Cerebellar cortex (tissue), 1 donor: ENCODE measurements at places on chromosomes 4 and X.
A peak's percentile ranks its signal among the peaks of the same experiment; 100 is the strongest.

- no peak for DNase-seq
Measured at GRCh38 chr4:153234885-153235284, 30.6 kb downstream of the TRIM2 start.

DNA sequence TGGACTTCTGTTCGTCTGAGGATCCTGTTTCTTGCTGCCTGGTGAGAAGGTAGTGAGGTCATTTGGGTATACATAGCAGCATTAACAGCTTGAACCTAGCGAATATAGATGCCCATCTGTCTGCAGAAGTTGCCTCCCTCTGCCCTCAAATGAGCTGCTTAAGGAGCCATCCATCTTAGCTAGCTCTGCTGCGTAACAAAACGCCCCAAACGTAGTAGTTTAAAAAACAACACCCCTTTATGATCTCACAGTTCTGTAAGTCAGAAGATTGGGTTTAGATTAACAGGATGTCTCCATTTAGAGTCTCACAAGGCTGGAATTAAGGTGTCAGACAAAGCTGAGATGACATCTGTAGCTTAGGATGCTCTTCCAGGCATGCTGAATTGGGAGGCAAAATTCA lies 185.3 kb downstream of the DHRSX start:
- DNase-seq: no peak

DNA sequence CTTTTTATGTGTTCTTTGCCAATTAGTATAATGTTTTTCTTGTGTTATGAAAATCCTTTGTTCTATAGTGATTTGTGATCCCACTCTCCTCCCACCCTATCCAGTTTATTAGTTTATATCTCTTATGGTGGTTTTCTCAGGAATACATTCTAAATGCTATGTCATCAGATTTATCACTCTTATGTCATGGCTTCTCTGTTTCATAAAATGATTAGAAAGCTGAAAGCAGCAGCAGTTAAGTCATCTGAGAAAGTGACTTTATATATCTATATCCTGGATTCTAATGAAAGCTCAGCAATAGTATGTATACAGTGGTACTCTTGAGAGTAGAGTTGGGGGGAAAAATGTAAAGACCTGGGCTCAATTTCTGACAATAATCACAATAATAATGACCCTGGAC lies 41.2 kb downstream of the NCAPG start:
- DNase-seq: no peak

DNA sequence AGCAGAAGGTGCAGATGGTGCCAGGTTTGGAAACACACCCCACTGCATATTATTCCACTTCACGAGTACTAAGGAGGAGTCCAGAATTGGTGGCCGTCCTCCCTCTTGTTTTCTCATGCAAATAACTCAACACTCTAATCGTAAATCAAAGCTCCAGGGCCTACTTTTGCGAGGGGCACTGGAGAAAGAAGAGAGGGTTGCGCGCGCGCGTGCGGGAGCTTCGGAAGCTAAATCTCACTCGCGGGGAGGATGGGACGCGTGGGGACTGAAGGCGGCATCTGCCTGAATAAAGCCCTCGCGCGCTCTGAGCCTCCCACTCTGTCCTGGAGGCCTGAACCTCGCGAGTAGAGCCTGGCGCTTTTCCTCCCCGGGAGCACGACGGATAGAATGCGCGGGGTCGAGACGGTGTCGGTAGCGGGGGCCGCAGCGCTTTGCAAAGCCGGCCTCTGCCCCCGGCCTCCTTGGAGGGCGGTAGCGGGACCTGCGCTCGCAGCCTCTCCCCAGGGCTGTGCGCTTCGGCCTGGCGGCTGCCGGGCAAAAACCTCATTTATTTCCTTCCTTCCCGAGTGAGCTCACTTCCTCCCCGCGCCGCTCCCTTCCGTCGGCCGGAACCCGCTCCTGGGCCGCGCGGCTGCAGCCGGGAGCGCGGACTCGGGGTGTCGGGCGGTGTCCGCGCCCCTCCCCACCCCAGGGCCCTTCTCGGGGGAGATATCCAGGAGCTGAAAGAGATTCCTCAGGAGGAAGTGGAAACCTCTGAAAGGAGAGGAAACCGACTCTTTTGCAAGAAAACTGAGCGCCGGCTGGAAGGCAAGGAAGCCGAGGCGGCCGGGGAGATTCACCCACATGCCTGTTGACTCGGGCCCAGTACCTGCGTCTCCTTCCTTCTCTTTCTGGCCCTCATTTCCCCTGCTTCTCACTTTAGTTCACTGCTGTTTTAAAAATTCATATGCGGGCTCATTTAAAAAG lies 20.7 kb downstream of the HAND2 start:
- peak; percentile 24 for DNase-seq

DNA sequence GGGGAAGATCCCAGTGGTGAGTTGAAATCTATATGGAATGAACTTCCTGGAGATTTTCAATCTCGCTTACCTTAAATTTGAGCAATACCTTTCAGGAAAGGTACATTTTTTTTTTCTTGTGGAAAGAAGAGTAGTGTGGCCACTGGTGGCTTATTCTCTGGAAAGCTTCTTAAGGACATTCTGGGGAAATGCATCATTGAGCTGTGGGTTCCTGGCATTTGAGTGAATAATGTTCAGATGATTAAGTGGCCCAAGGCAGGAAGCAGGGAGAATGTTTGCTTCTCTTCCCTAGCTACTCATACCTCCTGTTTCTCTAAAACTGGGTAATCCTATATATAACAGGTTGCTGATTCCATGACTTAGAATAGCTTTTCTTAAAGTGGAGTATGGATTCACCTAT lies 31.8 kb downstream of the STAG2 start:
- no peak for DNase-seq

DNA sequence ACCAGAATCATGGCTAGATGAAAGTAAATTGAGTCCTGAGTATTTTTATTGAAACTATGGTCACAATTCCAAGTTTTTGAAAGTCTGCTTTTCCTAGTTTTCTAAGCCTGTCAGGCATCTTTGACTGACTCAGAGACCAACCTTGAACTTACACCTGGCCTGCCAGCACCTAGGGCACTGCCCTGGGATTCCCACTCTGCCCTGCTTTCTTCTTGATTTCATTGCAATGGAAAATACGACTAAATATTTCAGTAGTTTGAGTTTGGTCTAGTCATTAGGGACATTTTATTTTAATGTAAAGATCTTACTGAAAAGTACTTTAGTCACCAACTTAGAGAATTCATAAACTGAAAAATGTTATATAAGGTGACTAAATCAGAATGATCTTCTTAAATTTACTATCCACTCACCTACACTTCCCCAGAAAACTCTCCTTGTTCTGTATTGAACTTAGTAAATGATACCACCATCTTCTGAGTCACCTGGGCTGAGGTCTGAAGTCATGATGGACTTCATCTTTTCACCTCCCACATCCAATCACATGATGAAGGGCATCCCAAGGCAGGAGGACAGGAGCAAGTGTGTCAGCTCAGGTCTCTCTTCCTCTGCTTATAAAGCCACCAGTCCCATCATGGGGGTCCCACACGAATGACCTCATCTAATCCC lies 11.6 kb upstream of the PYURF start:
- DNase-seq: no peak

DNA sequence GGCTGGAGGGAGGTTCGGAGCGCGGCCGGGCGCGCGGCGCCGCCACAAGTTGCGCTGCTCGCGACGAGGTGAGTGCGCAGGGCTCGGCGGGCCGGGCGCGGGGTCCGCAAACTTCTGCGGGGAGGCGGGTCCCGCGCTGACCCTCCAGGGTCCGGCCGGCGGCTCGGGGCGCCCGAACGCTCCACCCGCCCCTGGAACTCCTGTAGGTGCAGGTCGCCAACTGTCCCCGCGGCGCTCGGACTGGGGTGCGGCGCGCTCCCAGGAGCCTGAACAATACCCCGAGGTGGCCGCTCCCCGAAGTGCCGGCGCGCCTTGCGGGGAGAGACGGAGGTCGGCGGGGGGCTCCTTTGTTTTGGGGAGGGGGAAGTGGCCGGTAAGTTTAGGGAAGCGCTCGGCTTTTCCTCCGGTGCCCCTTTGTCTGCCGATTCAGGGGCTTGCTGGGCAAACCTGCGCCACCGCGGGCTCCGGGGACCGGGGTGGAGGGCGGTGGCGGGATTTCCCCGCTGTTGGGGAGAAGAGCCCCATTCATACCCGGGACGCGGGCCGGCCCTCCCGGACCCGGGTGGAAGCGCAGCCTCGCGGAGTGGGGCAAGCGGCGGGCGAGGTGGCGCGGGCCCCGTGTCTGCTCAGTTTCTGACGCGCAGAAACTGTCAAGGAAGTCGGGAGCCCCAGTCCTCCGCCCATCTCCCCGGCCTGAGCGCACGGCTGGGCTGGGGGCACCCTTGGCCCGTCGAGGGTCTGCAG lies 694 bp downstream of the TBL1X start:
- no peak for DNase-seq

- peak; percentile 22 for DNase-seq
Measured at GRCh38 chr4:159103384-159103990, 608 bp downstream of the RAPGEF2 start.

DNA sequence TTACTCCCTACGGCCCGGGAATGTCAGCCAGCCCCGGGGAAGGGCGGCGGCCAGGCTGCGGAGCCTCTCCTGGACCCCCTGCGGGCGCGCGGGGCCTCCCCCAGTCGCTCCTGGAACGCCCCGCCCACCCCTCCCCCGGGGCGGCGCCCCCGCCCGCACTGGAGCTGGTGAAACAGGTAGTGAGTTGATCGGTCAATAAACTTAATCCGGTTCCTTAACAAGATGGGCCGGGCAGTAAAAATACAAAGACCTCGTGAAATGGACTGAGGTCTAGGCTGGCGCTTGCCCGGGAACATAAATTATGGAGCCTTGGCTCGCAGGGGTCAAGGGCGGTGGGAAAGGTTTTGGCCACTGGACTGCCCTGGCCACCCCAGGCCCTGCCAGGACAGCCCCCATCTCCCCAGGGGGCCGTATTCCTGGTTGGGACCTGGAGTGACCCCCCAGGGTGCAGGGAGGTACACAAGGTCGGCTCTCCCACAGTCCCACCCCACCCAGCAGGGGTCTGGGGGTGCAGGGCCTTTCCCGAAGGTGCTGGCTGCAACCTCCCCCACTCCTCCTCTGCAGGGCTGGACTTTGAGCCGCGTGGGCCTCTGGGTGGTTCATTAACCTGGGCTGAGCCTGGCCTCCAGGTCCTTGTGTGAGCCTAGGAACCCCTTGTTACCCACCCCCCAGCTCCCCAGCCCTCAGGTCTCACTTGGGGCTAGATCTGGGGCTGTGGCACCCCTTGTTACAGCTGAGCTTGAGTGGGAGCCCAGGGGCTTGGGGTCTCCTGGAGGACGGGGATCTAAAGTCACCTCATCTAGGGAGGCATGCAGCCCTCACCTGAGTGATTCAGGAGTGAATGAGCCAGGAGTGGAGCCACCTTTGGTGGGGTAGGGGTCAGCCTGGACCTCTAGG lies 2.5 kb downstream of the FGFR3 start:
- DNase-seq: no peak

- no peak for DNase-seq
Measured at GRCh38 chr4:40962551-40963180, 212.9 kb downstream of the NSUN7 start.

- no peak for DNase-seq
Measured at GRCh38 chrX:44162964-44163475, 180.5 kb downstream of the EFHC2 start.

GRCh38 chr4:168570466-168570865 lies 73.6 kb downstream of the PALLD start:
- no peak for DNase-seq

DNA sequence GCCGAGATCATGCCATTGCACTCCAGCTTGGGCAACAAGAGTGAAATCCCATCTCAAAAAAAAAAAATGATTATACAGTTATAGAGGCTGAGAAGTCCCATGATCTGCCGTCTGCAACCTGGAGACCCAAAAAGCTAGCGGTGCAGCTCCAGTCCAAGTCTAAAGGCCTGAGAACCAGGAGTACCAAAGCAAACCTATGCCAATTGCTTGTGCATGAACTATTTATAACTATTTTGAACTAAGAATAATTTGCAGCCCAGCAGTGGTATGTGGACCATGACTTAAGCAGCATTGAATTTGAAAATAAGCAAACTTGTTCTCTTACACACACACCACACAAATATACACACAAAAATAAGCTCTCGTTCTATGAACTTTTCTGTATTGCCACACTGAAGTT lies 51.8 kb downstream of the TASL start:
- DNase-seq: no peak

DNA sequence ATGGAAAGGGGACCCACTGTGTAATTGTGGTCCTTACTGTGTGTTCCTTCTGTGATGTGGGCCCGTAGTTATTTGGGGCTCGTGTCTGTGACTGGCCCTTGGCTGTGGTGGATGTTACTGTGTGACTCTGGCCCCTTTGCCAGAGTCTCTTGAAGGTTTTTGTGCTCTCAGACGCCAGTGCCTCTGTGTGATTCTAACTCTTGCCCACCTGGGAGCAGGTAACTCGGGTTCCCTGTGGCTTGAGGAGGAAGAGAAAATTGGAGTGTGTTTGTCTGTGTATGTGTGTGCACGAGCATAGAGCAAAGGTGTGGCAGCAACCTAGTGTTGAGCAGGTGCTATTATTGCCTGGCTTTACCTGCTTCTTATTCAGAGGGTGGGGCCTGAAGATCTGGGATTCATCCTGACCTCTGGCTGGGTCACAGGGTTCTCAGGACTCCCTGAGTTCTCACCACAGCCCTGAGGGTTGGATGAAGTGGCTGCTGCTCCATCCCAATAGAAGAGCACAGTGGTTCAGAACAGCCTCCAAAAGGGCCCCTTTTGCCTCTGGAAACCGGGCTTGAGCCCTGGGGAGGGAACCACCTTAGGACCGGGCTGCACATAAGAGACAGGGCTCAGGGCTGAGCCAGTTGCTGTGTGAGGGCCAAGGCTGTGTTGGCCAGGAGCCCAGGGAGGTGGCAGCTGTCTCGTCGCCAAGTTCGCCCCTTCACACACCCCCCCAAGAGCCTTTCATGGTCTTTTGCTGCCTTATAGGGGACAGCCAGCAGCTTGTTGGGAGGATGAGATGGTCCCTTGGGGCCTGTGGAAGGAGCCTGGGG lies 1.3 kb downstream of the RBM10 start:
- DNase-seq: no peak

DNA sequence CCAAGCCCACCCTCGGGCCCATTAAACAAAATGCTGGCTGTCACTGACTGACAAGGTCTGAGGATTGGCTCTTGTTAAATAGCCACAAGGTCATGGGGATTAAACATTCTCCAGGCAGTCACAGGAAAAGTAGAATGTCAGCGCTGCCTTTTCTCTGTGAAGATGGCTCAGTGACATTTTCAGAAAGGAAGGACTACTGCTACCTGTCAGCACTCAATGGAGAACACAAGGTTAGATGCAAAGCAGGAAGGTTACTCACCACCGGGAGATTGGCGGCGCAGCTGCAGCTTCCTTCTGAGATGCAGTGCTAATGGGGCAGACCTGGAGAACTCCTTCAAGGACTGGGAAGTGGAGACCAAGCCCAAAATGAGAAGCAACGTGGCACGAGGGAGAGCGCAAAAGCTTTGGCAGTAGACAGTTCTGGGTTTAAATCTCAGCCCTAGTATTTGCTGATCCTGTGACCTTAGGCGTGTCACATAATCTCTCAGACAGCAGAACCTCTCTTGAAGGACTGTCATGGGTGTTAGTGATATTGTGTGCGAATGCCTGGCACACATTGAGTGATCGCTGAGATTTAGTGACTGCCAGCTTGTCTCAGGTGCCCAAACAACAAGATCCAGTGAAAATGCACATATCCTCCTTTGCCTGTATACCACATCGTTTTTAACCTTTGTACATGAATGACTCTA lies 213.1 kb upstream of the BOD1L1 start:
- no peak for DNase-seq

- DNase-seq: peak; percentile 44
Measured at GRCh38 chr4:52051615-52052474, 741 bp downstream of the SPATA18 start.
